ENCODE measurements at places on chromosomes 7 and 10. TPM values are rescaled to one million over a fixed set of nuclear protein-coding genes. Genes with fewer than 3 reads are reported as not detected.

DNA sequence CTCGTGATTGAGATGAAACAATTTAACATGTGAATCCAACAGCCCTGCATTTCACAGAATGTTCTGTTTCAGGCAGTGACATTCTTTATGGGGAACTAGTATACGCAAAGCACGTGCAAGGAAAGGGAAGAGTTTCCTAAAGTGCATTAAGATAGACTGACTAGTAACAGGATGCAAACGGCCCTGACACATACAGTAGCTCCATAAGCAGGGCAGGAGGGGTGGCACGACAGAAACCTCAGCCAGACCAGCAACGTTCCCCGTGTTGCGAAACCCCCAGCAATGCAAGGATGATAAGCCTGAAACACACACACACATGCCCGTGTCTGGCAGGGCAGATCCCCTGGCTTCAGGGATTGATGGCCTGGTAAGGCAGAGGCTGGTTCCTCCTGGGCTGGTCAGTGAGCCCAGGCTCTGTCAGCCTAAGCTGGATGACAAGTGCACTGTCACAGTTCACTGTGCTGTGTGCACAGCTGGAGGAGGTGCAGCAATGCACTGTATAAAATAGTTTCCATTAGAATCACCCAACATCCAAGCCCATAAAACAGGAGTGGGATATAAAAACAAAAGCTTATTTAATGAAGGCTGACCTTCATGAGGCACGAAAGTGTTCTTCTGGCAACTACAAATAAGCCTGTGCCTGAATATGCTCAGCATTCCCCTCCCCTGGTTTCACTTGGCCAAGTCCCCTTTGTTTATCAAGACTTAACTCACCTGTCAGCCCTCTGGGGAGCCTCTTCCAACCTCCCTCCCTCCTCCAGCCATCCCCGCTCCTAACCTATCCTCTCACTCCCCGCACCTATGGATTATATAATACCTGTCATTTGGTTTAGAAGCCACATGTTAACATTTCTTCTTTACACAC is 88.8 kb downstream of the GSAP start:
- DNase-seq = no peak

DNA sequence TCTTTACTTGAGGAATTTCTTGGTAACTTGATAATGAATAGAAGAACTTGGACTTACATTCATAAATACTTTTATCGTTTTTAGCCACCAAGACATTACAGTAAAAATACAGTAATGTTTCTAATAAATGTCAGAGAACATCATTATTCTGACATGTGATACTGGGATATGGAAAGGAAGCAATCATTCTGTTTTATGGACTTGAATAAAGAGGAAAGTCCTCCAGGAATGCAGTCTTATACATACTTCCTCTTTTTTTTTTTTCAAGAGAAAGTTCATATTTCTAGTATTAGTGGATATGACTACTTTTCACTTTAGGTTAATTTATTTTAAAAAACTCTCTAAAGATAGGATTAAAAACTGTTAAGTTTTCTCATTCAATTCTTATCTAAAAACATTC is 220.0 kb upstream of the SEMA3C start:
- no peak for DNase-seq

- no peak for DNase-seq
These were observed 127.0 kb downstream of the INSYN2A start for GRCh38 chr10:127069436-127069835.

DNA sequence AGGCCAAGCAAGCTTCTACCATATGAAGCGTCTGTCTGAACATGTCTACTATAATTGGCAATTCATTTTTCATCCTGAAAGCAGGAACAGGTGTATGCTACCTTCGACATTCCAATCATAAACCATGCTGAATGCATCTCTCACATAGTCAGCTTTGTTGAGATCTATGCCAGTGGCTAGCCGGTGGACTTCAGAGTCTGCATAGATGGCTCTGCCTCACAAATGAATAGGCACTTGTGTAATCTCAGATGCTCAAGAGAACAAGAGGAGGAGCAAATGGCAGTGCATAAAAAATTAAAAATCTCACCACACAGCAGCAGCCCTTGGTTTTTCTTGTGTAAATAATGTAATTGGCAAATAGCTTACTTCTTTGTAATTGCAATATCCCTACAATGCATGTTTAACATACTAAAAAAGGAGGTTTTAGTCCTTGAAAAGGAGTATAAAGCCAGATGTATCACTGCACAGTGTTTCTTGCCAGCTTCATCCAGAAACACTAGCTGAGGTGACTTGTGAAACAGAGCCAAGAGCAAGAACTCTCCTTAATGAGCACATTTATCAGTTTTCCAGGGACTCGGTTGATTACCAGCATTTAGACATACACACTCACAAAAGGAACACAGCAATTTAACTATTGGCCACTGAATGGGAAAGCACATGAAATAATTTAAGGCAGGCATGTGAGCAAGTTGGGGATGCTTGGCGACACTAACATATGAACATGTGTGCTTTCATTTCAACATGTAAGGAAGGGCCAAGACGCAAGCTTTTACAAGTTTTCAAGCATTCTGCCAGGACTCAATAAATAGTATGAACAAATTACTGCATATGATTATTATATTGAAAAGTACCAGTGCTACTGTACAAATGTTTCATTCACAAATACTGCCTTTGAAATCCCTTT is 249.9 kb upstream of the PLXNA4 start:
- DNase-seq = no peak

- DNase-seq = no peak
These were observed 139.1 kb downstream of the ARHGAP12 start for GRCh38 chr10:31789555-31789954.

The DOCK1 gene
- 31.2 TPM for total RNA-seq

The PDZD7 gene
- 0.40 TPM for total RNA-seq

The MACC1 gene
- total RNA-seq = 0.13 TPM

All from cardiac septum (tissue), 1 donor.